Stimulated activated CD4-positive, alpha-beta T cell treated with anti-CD3 and anti-CD28 coated beads, Interleukin-1b, Interleukin-23, amount 100 ng/mL, for 1 hour (primary cell): ENCODE measurements at places on chromosomes 6 and 20.

GRCh38 chr6:7540595-7540994 lies 876 bp upstream of the DSP start:
- no peak for DNase-seq

- DNase-seq, result no peak
Measured at GRCh38 chr20:38117635-38118034, 47.4 kb downstream of the TGM2 start.

DNA sequence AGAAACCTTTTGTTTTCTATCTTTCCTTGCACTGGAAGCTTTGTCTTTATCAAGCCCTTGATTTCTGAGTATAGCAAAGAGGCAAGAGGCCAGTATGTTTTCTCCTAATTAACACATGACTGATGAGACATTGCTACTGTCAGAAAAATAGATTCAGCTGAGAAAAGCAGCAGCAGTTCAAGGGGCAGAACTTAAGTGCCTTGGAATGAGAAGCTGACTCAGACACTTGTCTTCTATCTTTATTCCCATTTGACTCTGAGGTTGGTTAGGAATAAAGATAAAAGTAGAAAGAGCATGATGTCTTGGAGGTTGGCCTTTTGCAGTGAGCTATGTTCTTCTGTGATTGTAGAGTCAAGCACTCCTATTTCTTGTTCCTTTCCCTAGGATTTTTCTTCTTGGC lies 79.1 kb upstream of the MAN1A1 start:
- no peak for DNase-seq

GRCh38 chr6:161406646-161407045 lies 132.8 kb upstream of the AGPAT4 start:
- DNase-seq, result no peak

DNA sequence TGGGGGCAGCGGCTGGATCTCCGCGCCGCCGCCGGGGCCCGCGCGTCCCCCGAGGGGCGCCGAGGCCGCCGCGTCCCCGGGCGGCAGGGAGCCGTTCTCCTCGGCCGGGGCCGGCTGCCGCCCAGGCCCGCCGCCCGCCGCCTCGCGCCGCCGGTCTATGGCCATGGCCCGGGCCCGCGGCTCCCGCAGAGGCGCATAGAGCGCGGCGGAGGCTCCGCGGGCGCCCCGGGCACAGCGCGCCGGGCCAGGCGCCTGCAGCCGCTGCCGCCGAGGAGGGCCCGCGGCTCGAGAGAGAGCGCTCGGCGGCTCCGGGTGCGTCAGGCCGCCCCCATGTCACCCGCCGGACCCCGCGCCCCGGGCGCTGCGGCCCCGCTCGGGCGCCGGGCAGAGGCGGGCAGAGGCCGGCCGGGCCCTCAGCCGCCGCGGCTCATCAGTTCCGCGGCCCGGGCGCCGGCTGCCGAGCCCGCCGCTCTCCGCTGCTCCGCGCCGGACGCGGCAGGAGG lies 404 bp downstream of the SLC22A23 start:
- no peak for DNase-seq

- no peak for DNase-seq
Measured at GRCh38 chr6:134657751-134658527, 292.0 kb downstream of the ALDH8A1 start.

DNA sequence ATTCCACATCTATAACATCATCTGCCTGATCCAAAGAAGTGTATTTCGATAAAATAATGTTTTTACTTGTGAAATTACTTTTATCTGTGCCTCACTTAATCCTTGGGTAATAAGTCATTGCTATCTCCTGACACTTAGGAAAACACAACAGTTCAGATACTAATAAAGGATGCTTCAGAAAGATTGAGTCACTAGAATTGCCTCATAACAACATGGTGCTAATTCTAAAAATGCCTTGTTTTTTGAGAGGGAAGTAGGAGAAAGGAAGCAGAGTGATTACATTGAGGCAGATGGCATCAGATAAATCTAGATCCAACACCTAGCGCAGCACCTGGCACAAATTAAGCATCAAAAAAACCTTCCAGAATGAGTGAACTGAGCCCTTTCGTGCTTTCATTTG lies 69.0 kb downstream of the NCOA7 start:
- DNase-seq, result no peak

- no peak for DNase-seq
Measured at GRCh38 chr6:158056355-158056754, 74.7 kb downstream of the SYNJ2 start.

- DNase-seq, result no peak
Measured at GRCh38 chr20:63147532-63147931, 68.4 kb downstream of the YTHDF1 start.

DNA sequence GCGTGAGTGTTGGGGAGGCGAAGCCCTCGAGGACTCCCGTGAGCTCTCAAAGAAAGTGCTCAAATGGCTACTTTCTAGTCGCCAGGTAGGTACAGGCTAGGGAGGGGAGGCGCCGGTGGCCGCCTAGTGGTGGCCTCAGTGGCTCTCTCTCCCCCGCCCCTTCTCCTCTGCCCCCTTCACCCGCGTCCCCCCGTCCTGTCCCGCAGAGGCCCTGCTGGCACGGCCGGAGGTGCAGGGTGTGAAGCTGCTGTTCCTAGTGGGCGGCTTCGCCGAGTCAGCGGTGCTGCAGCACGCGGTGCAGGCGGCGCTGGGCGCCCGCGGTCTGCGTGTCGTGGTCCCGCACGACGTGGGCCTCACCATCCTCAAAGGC lies 16.3 kb downstream of the ADISSP start:
- no peak for DNase-seq

GRCh38 chr20:53995949-53996348 lies 74.4 kb downstream of the BCAS1 start:
- no peak for DNase-seq

DNA sequence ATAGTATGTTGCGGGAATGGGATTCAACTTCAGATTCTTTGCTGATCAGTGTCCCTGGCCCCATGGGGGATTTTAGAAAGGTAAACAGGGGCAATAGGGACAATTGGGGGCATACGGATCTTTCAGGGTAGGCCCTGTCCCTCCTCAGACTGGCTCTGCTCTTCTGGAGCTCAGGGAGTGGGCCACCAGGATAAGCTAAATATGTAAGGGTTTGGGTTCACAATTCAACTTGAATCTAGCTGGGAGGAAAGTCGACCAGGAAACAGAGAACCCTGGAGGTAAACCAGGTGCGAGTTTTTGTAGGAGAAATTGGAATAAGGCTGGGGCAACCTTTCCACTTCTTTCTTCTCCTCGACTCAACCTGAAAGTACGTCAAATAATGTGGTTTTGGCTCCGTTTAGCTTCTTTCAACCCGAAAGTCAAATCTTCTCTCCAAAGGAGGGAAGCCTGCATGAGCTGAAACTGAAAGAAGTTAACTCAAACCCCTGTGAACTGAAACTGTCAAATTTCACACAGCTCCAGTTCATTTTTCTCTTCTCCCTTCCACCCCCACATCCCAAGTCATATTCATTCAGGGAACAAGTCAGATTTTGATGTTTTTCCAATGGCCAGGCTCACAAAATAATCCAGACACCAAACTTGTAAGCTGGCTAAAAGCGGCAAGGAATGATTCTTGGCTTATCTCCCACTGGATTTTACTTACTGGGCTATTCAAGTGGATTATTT lies 278.2 kb downstream of the CLIC5 start:
- no peak for DNase-seq

DNA sequence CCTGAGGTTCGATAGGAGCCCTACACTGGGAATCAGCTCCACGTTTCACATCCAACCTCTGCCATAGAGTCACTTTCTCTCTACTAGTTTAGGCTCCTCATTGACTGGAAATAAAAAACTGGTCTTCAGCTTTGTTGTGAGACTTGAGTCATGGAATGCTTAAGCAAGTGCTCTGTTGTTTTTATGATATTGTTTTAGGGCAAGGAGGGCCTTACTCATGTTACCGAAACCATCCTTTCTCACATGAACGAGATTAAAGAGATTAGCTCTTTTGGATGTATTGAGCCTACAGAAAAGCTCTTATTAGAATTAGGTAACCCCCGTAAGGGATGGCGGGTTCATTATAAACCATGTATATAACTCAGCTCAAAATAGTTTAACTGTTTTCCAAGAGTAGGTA lies 6.9 kb upstream of the MOCS1 start:
- DNase-seq, result no peak
